ENCODE measurements at places on chromosomes 5 and 9.

GRCh38 chr9:738209-738915, 103.1 kb upstream of the DMRT1 start:
- no peaks in the 10 kb centered on the region for H3K4me1 ChIP-seq
- no peaks in the 10 kb centered on the region for H3K27me3 ChIP-seq
- H3K4me3 ChIP-seq = no peak overlapping the region

DNA sequence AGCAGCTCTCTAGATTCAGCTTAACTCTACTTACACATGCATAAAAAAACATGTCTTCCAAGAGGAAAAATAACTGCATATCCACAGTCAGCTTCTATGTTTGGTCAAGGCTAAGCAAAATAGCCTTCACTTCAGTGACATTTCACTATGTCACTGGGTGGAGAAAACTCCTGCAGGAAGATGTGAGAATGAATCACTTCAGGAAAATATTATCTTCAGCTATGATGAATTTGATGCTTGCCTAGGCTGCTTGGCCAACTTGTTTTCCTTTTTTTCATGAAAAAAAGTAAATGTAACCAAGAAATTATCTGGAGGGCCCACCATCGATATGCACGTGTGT, 143.0 kb upstream of the ZNF608 start:
- no peak for DNase-seq
- peaks cover 2% of the 10 kb centered on the region for H3K36me3 ChIP-seq
- no peak overlapping the region for H3K27ac ChIP-seq
- no peaks in the 10 kb centered on the region for H3K4me1 ChIP-seq
- no peaks in the 10 kb centered on the region for H3K27me3 ChIP-seq

DNA sequence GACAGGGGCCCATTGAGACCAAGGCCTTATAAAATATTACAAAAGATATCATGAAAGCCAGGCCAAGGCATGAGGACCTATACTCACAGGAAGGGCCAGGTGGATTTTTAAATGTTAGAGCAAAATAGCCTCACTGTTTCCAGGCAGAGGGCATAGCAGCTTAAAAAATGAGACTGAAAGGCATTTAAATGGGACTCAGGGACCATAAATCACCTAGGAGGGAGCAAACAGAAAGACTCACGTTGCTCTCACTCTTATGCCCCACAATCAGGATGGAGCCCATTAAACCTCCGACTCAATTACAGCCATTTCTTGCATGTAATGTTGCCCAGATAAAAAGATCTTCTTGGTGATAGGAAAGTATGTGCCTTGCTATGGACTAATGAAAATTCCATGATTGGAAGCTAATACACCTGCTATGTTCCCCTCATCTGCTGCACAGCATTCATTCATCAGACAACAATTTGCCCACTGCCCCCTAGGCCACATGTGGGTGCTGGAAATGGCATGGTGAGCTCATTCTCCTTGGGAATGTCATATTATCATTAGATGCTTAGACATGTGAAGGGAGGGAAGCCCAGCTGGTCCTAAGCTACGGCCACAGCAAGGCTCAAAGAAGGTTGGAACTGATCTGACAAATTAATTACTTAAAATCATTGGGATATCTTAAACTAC, 128.6 kb upstream of the GRIA1 start:
- H3K4me1 ChIP-seq = no peaks in the 10 kb centered on the region
- H3K36me3 ChIP-seq = no peaks in the 10 kb centered on the region
- no peak for DNase-seq
- no peaks in the 10 kb centered on the region for H3K27me3 ChIP-seq

GRCh38 chr5:82287625-82288024, 9.5 kb upstream of the RPS23 start:
- H3K27ac ChIP-seq = no peak overlapping the region
- H3K4me1 ChIP-seq = no peaks in the 10 kb centered on the region
- no peak overlapping the region for H3K4me3 ChIP-seq
- no peaks in the 10 kb centered on the region for H3K27me3 ChIP-seq
- no peak for DNase-seq
- no peaks in the 10 kb centered on the region for H3K36me3 ChIP-seq

GRCh38 chr9:92723801-92724323, 40.8 kb downstream of the BICD2 start:
- DNase-seq = no peak
- H3K4me1 ChIP-seq = no peaks in the 10 kb centered on the region
- no peak overlapping the region for H3K4me3 ChIP-seq
- H3K27me3 ChIP-seq = no peaks in the 10 kb centered on the region
- no peak overlapping the region for H3K27ac ChIP-seq

GRCh38 chr9:118302721-118303120, 598.5 kb downstream of the TLR4 start:
- no peak overlapping the region for H3K4me3 ChIP-seq
- no peaks in the 10 kb centered on the region for H3K27me3 ChIP-seq
- H3K4me1 ChIP-seq = no peaks in the 10 kb centered on the region

GRCh38 chr5:161846746-161847145, 1.2 kb upstream of the GABRA1 start:
- peak overlapping the region; percentile 45 for H3K4me3 ChIP-seq
- DNase-seq = peak; percentile 43
- H3K27me3 ChIP-seq = peaks cover 3% of the 10 kb centered on the region
- H3K4me1 ChIP-seq = no peaks in the 10 kb centered on the region

DNA sequence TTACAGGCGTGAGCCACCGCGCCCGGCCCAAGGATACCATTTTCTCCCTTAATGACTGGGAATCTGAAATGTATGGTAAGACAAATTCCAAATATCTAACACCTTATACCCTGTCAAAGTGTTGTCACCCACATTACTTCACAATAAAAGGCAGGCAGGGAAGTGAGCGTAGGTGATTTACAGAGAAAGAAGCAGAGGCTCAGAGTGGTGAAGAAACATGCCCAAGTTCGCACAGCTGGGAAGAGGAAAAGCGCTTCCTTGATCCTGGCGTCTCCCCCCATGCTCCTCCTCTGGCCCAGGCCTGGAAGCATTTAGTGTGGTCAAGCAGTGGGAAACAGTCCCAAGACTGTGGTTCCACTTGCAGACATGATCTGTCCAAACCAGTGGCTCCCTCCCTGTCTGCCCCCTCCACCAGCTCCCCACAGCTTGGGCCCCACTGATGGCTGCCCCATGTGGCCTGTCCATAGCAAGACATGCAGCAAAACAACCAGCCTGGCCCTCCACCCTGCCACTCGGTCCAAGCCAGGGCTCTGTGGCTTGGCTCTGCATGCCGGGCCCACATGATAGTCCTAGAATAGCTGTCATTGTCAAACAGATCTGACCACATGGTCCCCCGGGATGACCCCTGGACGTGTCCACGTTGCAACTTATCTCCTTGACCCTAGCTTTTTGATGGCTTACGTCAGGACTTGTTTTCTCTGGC, 107.2 kb downstream of the TTLL11 start:
- DNase-seq = no peak
- H3K27ac ChIP-seq = no peak overlapping the region
- no peak overlapping the region for H3K4me3 ChIP-seq
- no peaks in the 10 kb centered on the region for H3K27me3 ChIP-seq
- no peaks in the 10 kb centered on the region for H3K4me1 ChIP-seq

GRCh38 chr5:75510836-75511434, 494 bp downstream of the CERT1 start:
- no peaks in the 10 kb centered on the region for H3K27me3 ChIP-seq
- H3K36me3 ChIP-seq = no peaks in the 10 kb centered on the region
- no peaks in the 10 kb centered on the region for H3K4me1 ChIP-seq
- peak overlapping the region; percentile 82 for H3K4me3 ChIP-seq

All from iPS DF 6.9 (cell line).